Endodermal cell (in vitro differentiated cells): ENCODE measurements at places on chromosomes 12 and 14.
A peak's percentile ranks its signal among the peaks of the same experiment; 100 is the strongest.

- DNase-seq, result no peak
- H3K27ac ChIP-seq, result no peak overlapping the region
- no peaks in the 10 kb centered on the region for H3K4me1 ChIP-seq
- no peaks in the 10 kb centered on the region for H3K27me3 ChIP-seq
Measured at GRCh38 chr14:89128311-89129026, 288.6 kb downstream of the FOXN3 start.

DNA sequence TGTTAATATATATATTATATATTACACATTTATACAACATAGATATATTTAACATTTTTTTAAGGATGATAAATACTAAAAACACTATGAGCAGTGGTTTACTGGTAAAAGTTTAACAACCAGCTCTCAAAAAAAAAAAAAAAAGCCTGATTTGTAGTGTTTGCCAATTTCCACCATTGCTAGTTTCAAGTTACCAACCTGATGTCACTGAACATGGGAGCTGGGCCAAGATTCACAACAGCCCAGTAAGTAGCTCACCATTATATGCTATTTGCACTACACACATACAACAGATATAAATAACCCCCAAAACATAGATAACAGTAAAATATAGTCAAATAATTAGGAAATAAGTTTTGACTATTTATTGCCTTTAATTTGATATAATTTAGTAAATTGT, 28.9 kb upstream of the TMX1 start:
- no peak overlapping the region for H3K4me3 ChIP-seq
- H3K27ac ChIP-seq, result no peak overlapping the region
- DNase-seq, result no peak
- no peaks in the 10 kb centered on the region for H3K36me3 ChIP-seq
- H3K4me1 ChIP-seq, result no peaks in the 10 kb centered on the region

DNA sequence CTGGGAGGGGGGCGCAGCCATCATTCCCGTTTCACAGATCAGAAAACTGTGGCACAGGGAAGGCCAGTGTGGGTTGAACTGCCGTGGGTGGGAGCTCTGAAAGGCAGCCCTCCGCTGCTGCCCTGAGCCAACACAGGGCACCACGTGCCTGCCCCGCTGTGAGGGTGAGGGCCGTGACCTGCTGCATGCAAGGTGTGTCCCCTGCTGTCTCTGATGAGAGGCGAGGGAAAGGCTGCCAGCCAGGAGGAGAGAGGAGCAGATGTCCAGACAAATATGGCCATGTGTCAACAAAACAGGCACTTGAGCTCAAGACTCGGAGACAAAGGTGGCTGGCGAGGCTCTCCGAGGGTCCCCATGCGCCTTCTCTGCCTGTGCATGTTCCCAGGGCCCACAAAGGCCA, 108.8 kb downstream of the RBM19 start:
- no peak for DNase-seq
- H3K27ac ChIP-seq, result peak overlapping the region; percentile 33
- H3K36me3 ChIP-seq, result no peaks in the 10 kb centered on the region
- no peak overlapping the region for H3K4me3 ChIP-seq

GRCh38 chr12:28776220-28776619, 372.9 kb upstream of the FAR2 start:
- no peak overlapping the region for H3K27ac ChIP-seq
- no peaks in the 10 kb centered on the region for H3K27me3 ChIP-seq
- no peak for DNase-seq
- H3K36me3 ChIP-seq, result no peaks in the 10 kb centered on the region
- H3K4me3 ChIP-seq, result no peak overlapping the region

DNA sequence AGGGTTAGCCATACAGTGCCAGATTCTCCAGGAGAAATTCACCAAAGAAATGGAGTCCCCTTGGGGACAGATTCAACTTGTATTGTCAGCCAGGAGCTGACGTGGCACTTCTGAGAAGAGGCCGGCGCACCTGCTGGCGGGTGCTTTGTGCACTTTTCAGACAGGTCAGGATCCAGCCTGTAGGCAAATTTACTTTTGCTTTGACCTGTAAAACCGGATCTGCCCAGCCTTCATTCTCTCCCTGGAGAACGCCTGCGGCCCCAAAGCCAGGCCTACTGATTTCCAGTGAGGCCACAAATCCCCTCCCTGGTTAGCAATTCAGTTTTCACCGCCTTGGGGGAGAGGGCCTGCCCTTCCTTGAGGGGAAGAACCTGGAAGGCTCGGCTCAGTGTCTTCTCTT, 17.4 kb downstream of the P2RX4 start:
- peaks cover 15% of the 10 kb centered on the region for H3K36me3 ChIP-seq
- H3K4me3 ChIP-seq, result no peak overlapping the region
- no peak overlapping the region for H3K27ac ChIP-seq
- no peaks in the 10 kb centered on the region for H3K27me3 ChIP-seq
- H3K4me1 ChIP-seq, result no peaks in the 10 kb centered on the region
- no peak for DNase-seq

DNA sequence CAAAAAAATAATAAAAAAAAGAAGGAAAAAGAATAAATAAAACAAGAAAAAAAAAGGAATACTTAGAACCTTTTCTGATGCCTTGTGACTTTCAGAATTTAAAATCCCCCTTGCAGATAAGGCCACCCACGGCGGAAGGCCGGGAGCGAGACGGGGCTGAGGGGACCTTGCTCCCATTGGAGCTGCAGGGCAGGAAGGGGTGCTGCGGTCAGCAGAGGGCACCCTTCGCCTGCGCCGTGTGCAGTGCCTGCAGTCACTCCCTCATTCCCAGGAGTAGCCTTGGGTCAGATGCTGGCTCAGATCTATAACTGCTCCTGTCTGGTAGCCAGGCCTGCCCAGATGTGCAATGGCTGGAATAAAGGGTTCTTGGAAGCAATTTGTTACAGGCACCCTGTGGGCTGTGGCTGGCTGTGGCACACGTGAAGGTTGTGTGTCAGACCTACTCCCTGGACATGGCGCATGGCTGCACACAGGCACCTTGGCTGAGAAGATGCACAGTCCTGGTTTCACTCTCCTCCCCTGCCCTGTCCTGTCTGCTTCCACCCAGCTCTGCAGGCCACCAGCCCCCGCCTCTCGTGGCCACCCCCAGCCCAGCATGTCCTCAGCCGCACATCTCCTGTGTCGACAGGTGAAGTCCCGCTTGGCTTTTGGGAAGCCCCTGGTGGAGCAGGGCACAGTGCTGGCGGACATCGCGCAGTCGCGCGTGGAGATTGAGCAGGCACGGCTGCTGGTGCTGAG, 13.4 kb upstream of the ALDH2 start:
- no peak overlapping the region for H3K4me3 ChIP-seq
- no peak overlapping the region for H3K27ac ChIP-seq
- DNase-seq, result peak; percentile 92
- no peaks in the 10 kb centered on the region for H3K4me1 ChIP-seq
- peaks cover 3% of the 10 kb centered on the region for H3K36me3 ChIP-seq
- H3K27me3 ChIP-seq, result no peaks in the 10 kb centered on the region

DNA sequence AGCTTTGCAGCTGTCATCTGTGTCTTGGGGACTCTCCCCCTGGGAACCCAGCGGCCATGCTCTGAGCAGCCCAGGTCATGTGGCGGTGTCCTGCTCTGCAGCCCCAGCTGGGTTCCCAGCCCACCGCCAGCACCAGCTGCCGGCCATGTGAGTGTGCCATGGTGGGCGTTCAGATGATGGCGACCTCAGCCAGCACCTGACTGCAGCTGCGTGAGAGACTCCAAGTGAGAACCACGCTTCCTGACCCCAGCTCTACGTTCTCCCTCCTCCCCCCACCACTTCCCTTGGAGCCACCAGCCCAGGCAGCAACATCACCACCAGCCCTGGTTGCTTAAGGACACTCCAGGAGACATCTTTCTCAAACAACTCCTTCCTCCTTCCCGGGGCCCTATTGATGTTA, 68.8 kb downstream of the SLC24A4 start:
- H3K4me1 ChIP-seq, result no peaks in the 10 kb centered on the region
- no peak for DNase-seq
- H3K4me3 ChIP-seq, result no peak overlapping the region
- H3K27me3 ChIP-seq, result peaks cover 37% of the 10 kb centered on the region
- H3K27ac ChIP-seq, result no peak overlapping the region

DNA sequence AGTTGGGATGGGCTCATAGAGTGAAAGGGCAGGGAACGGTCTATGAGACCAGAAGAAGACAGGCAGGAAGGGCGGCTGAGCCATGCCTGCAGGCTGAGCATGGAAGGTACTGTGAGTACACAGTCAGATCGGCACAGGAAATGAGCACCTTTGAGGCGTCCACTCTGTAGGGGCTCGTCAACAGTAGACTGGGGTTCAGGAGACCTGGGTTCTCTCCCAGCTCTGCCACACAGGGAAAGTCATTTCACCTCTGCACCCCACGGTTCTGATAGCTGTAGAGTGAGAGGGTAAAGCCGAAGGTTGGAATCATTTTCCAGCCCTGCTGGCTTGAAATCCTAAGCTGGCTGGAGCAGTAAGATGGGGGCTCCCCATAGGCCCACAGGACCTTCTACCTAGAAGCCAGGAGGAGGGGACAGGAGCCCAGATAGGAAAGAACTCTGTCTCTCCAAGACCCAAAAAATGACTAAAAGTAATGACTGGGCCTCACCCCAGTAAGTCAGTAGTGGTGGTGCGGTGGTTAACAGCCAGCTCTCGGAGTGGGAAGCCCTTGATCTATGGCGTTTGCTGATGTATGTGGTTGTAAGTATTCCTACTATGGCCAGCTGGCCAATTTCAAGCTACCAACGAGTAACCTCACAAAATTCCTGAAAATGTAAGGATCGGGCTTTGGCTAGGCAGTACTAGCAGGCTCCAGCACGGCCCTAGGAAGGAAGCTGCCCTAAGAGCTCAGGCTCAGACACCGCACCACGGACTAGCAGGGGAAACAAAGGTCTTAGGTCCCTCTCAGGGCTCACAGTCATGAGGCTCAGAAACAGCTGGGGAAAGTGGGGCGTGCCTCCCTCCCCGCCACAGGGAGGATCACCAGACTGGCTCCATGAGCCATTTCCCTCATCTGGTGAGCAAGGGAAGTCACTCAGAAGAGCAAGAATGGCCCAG, 10.3 kb upstream of the CD27 start:
- H3K27me3 ChIP-seq, result no peaks in the 10 kb centered on the region
- peak; percentile 69 for DNase-seq
- H3K27ac ChIP-seq, result no peak overlapping the region
- H3K4me1 ChIP-seq, result no peaks in the 10 kb centered on the region

GRCh38 chr12:59517522-59517921, 78.3 kb upstream of the SLC16A7 start:
- no peak for DNase-seq
- no peak overlapping the region for H3K4me3 ChIP-seq
- no peaks in the 10 kb centered on the region for H3K36me3 ChIP-seq
- H3K27ac ChIP-seq, result no peak overlapping the region

GRCh38 chr14:73630009-73630780, 14.6 kb upstream of the DNAL1 start:
- no peak overlapping the region for H3K4me3 ChIP-seq
- H3K4me1 ChIP-seq, result no peaks in the 10 kb centered on the region
- no peaks in the 10 kb centered on the region for H3K27me3 ChIP-seq
- H3K36me3 ChIP-seq, result no peaks in the 10 kb centered on the region
- H3K27ac ChIP-seq, result no peak overlapping the region

- no peaks in the 10 kb centered on the region for H3K27me3 ChIP-seq
- no peak overlapping the region for H3K27ac ChIP-seq
- DNase-seq, result no peak
- no peaks in the 10 kb centered on the region for H3K4me1 ChIP-seq
- no peak overlapping the region for H3K4me3 ChIP-seq
- H3K36me3 ChIP-seq, result no peaks in the 10 kb centered on the region
Measured at GRCh38 chr12:119500209-119500608, 93.4 kb upstream of the TMEM233 start.

DNA sequence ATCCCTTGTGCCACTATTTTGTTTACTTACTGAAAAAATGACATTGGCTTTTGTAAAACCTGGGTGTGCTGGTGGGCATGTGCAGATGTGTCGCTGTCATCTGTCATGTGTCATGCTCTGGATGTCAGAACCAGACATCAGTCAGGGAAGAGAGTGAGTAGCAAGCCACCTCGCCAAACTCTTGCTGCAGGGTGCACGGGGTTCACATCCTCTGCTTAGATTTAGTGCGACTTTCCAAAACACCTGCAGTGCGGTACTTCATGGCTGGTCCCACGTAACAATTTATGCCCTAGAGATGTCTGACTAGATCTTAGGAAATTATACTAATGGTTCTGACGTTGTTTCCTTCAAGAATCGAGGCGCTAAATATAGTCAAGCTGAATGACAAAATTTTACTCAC, 106.7 kb downstream of the CRADD start:
- H3K4me3 ChIP-seq, result no peak overlapping the region
- H3K27me3 ChIP-seq, result no peaks in the 10 kb centered on the region
- H3K4me1 ChIP-seq, result no peaks in the 10 kb centered on the region
- H3K27ac ChIP-seq, result no peak overlapping the region

GRCh38 chr12:13952096-13952495, 29.3 kb downstream of the GRIN2B start:
- no peaks in the 10 kb centered on the region for H3K4me1 ChIP-seq
- no peak overlapping the region for H3K4me3 ChIP-seq
- no peak overlapping the region for H3K27ac ChIP-seq
- DNase-seq, result no peak

DNA sequence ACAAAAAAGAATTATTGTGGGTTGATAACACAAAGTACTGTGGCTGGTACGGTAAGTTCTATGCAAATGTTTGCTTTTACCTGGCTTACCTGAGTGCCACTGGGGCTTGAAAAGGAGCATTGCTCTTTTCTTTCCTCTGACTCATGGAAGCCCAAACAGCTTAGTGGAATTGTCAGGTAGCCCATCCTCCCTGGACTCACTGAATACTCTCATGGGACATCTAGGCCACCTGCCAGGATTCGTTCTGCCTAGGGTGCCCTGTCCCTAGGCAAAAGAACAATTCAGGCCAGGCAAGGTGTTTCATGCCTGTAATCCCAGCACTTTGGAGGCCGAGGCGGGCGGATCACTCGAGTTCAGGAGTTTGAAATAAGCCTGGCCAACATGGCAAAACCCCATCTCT, 22.5 kb upstream of the YAF2 start:
- no peak overlapping the region for H3K4me3 ChIP-seq
- no peaks in the 10 kb centered on the region for H3K36me3 ChIP-seq
- H3K27ac ChIP-seq, result no peak overlapping the region
- no peaks in the 10 kb centered on the region for H3K27me3 ChIP-seq
- H3K4me1 ChIP-seq, result no peaks in the 10 kb centered on the region

- DNase-seq, result no peak
- no peaks in the 10 kb centered on the region for H3K27me3 ChIP-seq
- H3K4me3 ChIP-seq, result no peak overlapping the region
- peaks cover 7% of the 10 kb centered on the region for H3K4me1 ChIP-seq
- peak overlapping the region; percentile 30 for H3K27ac ChIP-seq
Measured at GRCh38 chr12:124731869-124732268, 131.8 kb downstream of the SCARB1 start.
